ENCODE measurements at places on chromosomes 12 and 14.
A peak's percentile ranks its signal among the peaks of the same experiment; 100 is the strongest.

DNA sequence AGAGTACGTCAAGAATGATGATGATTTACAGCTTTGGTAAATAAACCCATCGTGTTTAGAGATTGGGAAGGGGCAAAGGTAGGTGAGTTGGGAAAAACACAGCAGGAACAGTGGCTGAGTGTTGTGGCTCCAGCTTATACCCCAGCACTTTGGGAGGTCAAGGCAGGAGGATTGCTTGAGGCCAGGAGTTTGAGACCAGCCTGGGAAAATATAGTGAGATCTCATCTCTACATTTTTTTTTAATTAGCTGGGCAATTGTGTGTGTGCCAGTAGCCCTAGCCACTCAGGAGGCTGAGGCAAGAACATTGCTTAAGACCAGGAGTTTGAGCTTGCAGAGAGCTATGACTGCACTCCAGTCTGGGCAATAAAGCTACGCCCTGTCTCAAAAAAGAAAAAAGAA, 77.1 kb downstream of the RASSF9 start:
- no peak for DNase-seq

DNA sequence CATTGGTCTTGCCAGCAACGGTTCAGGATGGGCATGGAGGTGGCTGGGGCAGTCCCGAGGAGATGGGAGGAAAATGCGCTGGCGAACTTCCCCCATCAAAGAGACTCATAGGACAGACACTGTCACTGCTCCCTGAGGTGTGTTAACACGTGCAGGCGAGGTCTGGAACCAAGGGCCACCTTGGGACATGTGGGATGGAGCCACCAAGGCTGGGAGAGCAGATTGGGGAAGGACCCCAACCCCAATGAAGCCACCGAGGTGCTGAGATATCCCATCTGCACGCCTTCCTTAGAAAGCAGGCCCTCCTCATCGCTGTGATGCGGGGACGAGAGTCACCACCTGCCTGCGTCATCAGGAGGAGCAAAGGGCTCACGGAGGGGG, 16.9 kb upstream of the BEGAIN start:
- DNase-seq = no peak

GRCh38 chr12:124732275-124733075, 131.2 kb downstream of the SCARB1 start:
- DNase-seq = peak; percentile 63

DNA sequence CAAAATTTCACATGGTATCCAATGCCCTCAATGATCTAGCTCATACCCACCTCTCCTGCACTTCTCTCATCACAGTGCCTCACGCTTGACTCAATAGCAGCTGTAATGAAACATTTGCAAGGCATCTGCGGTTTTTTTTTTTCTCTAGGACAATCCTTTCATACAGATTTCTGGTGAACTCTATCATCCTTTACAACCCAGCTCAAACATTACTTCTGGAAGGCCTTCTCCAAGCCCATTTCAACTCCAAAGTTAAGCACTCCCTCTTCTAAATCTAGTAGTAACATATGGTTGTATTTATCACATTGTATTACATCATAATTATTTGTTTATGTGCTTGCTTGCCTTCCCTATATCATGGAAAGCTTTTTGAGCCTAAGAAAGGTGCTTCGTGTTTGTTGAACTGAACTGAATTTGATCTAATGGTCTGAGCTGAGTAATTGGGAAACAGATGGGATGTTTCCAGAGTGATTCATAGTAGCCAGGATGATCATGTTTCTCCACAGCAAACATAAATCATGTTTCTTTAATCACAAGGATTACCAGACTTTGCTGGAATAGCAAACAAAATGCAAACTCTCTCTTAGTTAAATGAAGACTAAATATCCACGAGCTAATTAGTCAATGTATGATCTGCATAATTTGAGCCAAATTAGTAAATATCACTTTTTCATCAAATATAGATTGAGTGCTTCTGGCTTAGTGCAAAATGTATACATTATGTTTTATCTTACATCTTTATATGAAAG, 14.3 kb downstream of the CFL2 start:
- DNase-seq = peak; percentile 85
